ENCODE measurements at places on chromosomes 4 and X. TPM values are rescaled to one million over a fixed set of nuclear protein-coding genes. Genes with fewer than 3 reads are reported as not detected.

ANK2 gene
- polyA plus RNA-seq, result 10.9 TPM

UGT2A3 gene
- not detected for polyA plus RNA-seq

P2RY4 gene
- polyA plus RNA-seq, result not detected

DNA sequence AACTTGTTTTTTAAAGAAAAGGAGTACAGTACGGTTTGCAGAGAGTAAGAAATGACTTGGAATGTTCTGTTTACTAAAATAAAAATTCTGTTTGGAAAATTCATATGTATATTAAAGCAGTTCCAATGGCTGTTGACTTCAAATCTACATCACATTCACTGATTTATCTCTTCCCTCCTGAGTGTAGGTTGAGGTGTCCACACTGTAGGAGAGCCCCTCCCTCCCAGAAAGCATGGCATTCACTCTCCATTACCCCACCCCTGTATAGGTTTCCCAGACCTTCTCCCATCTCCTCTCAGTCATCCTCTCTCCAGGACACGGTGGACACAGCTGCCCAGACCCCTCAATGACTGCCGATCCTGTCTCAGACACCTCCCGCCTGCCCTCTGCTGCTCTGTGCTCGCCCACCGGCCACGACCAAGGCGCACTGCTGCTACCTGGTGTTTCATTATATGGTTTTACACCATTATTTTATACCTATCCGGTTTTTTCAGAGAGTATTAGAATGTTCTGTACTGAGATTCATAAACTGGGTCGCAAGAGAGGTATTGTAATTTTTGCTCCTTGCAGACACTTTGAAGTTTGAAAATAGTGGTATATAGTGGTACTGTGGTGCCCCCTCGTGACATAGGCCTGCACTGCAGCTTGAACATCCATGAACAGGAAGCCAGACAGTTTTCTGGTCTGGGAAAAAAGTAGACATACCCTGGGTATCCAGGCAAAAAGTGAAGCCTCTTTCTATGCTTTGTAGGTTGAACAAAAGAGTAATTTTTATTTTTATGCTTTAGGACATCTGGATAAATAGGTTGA is 38.8 kb upstream of the BEX4 start:
- peak overlapping the region; percentile 67 for H3K4me3 ChIP-seq
- no peaks in the 10 kb centered on the region for H3K27me3 ChIP-seq
- no peaks in the 10 kb centered on the region for H3K4me1 ChIP-seq
- H3K27ac ChIP-seq, result no peak overlapping the region
- H3K36me3 ChIP-seq, result no peaks in the 10 kb centered on the region

GRCh38 chr4:173264245-173264644 is 69.9 kb downstream of the HMGB2 start:
- no peak overlapping the region for H3K4me3 ChIP-seq
- H3K27me3 ChIP-seq, result no peaks in the 10 kb centered on the region
- no peaks in the 10 kb centered on the region for H3K36me3 ChIP-seq
- no peak for DNase-seq
- H3K27ac ChIP-seq, result no peak overlapping the region

Data from GM23248 (cell line).